Stimulated activated CD8-positive, alpha-beta memory T cell treated with anti-CD3 and anti-CD28 coated beads, Interleukin-7, amount 100 ng/mL, for 1 hour (primary cell): ENCODE measurements at places on chromosomes 1 and 21.

DNA sequence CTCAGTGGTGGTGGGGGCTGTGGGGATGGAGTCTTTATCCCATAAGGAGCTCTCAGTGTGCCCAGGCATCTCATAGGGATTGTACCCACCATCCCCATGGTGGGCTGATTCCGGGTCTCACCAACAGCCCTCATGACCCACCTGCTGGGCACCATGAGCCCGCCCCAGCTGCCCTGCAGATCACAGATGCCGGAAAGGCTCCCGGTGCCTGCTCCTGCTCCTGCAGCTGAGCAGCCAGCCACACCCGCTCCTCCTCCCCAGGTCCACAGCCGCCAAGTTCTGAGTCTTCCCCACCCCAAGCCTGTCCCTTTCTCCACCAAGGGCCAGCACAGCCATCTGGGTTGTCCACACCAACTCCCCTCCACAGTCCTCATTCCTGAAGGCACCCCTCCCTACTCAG is 15.5 kb upstream of the TSPEAR start:
- DNase-seq, result no peak

DNA sequence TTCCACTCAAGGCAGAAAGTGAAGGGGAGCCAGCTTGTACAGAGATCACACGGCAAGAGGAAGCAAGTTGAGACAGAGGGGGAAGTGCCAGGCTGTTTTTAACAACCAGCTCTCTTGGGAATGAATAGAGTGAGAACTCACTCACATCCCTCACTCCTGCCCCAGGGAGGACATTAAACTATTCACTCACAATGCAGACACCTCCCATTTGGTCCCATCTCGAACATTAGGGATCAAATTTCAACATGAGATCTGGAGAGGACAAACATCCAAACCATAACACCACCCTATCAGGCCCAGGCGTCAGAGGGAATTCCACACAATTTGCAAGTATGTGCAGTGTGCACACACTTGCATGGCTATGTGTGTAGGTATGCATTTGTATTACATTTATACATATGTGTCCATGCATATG is 62.7 kb downstream of the DMAP1 start:
- no peak for DNase-seq

DNA sequence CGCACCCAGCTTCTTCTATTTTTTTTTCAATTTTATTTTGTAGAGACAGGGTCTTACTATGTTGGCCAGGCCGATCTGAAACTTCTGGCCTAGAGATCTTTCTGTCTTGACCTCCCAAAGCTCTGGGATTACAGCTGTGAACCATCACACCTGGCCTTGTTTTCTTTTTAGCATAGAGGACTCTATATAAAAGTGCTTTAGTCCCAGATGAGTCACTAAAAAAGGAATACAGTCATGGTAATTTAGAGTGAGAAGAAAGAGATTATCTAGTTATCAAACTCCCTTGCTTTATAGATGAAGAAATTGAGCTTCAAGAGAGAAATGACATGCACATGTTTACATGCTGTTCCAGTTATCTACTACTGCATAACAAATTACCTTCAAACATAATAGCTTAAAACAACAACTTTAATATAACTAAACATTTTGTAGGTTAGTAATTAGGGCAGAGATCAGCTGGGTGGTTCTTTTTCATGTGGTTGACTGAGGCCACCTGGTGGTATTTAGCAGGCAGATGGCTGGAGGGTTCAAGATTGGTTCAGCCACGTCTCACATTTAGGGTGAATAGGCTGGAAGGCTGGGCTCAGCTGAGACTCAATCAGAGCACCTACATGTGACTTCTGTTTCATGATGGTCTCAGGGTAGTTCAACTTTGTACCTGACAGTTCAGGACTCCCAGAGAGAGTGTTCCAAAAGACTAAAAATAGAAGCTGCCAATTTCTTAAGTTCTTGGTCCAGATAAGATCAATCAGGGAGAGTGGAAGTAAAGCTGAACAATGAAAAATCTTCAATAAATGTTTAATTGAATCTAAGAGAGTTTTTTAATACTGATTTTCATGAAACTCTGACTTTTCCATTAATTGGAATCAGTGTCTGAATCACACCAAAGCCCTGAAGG is 16.9 kb upstream of the MTF2 start:
- no peak for DNase-seq

- no peak for DNase-seq
Measured at GRCh38 chr1:232643251-232643650, 13.3 kb upstream of the SIPA1L2 start.

GRCh38 chr1:190250368-190250767 is 227.3 kb downstream of the BRINP3 start:
- no peak for DNase-seq

GRCh38 chr21:34836103-34836932 is 167.5 kb downstream of the CLIC6 start:
- no peak for DNase-seq

DNA sequence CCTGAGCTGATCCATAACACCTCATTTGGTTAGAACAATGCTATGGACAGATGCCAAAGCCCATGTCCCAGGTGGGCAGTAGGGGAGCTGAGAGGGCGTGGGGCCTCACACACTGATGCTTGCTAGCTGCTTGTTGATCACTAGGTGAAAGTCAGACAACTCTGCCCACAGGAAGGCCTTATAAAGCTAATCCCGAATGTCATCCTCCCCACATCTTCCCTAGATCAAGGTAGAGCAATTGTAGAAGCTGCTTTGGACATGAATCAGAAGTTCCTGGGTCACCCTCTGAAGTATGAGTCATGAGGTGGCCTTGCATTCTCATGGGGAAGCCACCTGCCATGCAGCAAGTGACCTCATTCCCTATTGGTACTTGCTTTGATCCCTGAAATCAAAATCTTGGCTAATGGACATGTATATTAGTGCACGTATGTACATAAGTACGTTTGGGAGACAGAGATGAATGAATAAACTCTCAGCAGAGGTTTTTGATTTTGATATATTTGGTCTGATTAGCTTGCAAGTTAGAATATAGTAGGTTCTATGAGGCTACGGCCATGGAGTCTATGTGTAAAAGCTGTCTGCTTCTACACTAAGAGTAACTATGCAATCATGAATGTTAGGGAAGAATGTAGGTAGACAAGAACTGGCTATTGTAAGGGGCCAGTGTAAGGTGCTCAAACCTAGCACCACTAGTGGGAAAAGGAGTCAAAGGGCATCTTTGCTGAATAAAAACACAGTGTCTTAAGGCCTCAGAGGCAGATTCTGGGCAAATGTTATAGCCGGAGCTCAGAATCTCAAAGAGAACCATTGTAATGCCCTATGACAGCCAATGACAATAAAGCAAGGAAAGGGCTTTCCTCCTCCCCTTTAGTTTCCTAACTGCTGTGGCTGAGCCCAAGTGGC is 52.6 kb downstream of the ABCA4 start:
- no peak for DNase-seq

GRCh38 chr1:7121622-7121988 is 336.4 kb downstream of the CAMTA1 start:
- no peak for DNase-seq

DNA sequence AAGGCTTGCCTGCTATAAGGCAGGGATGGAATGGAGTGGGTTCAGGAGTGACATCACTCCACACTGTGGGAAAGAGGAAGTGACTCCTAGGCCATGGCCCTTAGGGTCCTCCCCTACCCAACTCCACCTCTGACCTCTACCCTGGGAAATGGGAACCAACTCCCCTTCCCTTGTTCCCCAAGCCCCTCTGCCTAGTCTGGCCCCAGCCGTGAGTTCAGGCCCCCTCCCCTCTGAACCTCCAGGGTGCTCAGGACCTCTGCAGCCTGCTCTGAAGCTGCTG is 3.8 kb upstream of the GUCA2A start:
- DNase-seq, result no peak

GRCh38 chr1:57033222-57034001 is 67.6 kb upstream of the C8B start:
- DNase-seq, result no peak

DNA sequence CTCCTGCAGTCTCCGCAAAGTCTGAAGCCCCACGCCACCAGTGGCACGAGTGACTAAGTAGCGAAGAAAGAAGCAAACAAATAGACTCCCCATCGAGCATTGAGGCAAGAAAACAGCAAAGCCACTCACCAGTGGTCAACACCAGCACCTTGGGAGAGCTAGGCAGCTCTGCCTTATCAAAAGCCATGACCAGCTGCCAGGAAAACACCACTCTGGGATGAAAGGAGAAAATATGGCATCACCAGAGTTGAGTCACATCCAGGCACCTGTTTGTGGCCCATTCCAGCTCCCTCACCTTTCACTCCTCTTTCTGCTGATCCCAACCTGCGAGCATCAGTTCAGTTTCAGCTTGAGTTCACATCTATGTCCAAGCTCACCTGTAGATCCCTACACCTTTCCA is 17.2 kb downstream of the PDZK1 start:
- DNase-seq, result no peak

DNA sequence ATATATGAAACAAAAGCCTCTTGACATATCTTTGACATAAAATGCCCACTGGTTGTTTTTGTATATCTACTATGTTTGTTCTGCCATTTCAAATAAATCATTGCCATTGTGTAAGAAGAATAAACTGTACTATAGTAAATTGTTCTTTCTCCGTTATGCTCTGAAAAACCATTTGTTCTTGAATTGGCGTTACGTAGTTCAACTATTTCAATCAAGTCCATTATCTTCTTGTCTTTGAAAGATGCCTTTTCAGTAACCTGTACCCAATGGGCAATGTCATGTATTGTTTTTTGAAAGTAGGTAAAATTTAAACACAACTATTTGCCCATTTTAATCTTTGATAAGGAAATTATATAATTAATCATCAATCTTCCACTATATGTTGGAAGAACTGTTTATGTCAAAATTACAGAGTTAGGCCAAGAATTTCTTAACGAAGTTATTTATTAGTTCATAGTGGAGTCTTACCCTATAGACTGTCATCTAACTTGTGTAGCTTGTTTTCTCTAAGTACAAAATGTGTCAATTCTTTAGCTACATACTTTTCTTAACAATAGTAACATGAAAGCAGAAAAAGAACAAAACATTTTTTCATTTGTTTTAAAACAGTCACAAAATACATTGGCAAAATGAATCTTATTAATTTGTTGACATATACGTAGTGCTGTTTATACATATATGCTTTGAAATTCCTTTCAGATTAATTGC is 294.8 kb downstream of the PTPRC start:
- DNase-seq, result no peak

GRCh38 chr1:1985375-1986050 is 18.1 kb downstream of the CFAP74 start:
- no peak for DNase-seq

DNA sequence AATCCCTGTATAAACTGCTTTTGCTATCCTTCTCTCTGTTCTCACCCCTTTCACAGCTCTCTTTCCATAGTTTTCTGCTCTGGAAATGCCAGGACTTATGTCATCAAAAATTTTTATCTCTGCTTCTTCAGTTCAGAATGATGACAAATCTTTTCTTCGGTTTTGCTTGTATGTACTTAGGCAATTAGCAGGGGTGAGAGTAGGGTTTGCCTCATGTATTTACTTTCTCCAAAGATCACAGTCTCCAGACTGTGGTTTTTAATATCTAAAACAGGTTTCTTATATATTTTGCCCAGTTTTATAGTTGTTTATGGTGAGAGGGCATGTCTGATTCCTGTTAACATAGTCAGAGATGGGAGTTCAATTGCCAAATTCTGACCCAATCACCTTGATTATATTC is 235.4 kb upstream of the LYPLAL1 start:
- DNase-seq, result no peak
